NCI-H2081 treated with DMSO at 0.1 percent for 48 hours (cell line): ENCODE measurements at places on chromosomes 4 and X.

DNA sequence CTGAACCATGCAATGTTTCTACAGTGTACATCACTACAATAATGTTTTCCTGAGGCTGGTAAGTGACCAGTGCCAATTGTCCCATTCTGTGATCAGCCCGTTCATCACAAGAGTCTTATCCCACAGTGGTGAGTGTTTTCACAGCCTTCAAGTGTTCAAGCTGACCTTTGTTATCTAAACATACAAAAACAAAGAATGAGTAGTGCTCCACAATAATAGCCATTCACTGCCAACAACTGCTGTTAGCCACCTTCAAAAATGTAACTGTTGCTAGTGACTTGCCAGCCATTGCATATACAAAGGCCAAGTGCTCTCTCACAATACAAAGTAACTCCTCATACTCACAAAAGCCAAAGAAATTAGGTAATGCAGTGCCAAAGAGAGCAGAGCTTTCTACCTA, 1084.1 kb downstream of the FAM133A start:
- no peak for DNase-seq

DNA sequence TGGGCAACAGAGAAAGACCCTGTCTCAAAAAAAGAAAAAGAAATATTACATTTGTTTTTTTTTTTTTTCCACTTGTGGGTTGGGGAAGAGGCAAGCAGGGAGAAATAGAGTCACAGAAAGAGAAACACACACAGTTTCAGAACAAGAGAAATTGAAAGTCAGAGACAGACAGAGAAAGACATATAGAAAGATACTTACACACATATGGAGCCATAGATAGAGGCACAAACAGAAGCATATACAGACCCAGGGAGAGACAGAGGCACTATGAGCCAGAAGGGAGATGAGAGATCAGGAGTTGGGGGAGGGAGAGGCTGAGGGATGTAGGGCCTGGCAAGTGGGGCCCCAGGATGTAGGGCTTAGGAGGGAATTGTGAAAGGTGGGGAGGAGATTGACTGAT, 55.2 kb upstream of the GIMD1 start:
- DNase-seq = no peak

DNA sequence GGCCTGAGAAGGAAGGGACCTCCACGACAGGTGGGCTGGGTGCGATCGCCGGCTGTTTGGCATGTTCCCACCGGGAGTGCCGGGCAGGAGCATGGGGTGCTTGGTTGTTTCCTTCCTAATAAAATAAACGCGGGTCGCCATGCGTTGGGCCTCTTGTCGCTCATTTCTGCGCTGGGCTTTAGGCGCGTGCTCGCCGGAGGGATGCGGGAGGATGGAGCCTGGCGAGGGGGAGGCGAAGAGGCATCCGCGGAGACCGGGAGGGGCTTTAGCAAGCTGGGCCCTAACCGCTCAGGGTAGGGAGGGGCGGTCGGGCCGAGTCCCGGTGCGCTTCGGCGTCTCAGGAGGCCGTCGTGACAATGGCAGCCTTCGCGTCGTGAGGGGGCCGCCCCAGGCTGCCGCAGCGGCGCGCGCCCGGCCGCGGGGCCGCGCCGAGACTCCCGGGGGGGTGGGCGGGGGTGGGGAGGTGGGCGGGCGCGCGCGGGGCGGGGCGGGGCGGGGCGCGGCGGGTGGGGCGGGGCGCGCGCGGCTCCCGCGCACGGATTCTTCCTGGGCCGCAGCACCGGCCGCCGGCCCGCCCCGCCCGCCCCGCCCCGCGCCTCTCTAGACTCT, 476 bp upstream of the GDI1 start:
- no peak for DNase-seq

- DNase-seq = no peak
Measured at GRCh38 chr4:48271626-48272025, 2.0 kb upstream of the TEC start.

- no peak for DNase-seq
Measured at GRCh38 chr4:83328521-83329187, 6.0 kb downstream of the HPSE start.

DNA sequence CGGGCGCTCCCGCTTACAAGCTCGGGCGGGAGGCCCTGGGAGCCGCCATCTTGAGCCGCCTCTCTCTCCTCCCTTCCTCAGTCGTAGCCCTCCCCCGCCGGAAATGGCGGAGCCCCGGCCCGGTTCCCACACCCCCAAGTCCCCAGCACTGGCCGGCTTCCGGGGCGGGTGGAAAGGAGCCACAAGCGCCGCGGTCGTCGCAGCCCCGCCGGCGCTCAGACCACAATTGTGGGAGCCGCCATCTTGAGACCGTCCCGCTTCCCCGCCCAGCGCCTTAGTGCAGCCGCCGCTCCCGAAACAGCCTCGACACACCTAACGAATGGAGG, 531 bp downstream of the HCFC1 start:
- no peak for DNase-seq

DNA sequence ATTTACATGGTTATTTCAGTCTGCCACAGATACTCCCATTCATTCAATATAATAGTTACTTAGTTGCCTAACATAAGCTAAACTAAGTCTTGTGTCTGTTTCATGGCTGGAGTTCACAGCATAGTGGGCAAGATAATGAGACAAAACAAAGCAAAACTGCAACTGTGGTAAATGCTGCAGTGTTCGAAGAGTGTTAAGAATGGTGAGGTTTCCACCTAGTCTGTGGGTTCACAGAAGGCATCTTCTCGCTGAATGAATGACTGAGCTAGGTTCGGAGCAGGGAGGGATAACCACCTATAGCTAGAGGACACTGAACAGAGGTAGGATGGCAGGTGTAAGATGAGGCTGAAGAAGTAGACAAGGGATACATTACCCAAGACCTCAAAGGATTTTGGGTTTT, 171.0 kb downstream of the FBXW7 start:
- no peak for DNase-seq

GRCh38 chrX:44747969-44748368, 95.9 kb upstream of the DUSP21 start:
- DNase-seq = no peak

GRCh38 chr4:82868572-82868971, 22.4 kb downstream of the SEC31A start:
- no peak for DNase-seq

DNA sequence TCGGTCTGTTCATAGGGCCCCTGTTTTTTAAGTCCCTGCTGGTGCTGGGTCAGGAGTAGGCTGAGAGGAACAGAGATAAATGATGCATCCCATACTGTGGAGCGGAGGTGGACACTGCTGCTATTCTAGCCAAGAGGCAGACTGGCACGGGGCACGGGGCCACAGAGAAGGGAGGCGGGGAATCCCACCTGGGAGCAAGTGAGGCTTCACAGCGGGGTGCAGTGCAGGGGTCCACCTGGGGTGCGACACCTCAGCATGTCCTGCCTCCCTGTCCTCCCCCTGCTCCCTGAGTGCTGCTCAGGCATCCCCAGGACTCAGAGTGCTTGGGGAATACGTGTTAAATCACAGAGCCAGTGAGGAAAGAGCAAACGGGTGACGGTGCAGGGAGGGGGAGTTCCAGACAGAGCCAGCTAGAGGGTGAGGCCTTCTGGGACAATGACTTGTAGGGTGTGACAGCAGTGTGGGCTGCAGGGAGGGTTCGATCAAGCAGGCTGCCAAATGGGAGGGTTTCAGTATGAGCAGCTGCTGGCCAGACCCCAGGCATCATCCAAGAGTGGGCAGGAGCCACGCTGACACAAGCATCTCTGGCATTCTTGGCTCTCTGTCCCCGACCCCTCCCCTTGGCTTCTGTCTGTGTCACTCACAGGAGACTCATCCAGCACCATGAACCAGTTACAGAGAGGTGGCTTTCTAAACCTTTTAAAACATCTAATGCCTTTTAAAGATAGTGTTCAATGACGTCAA, 13.7 kb upstream of the HTRA3 start:
- no peak for DNase-seq

GRCh38 chrX:65993915-65994460, 45.9 kb downstream of the VSIG4 start:
- no peak for DNase-seq
